ENCODE measurements at places on chromosomes 1 and 21.
A peak's percentile ranks its signal among the peaks of the same experiment; 100 is the strongest.

- DNase-seq: no peak
These were observed 192.2 kb downstream of the PRDM2 start for GRCh38 chr1:13892198-13892597.

DNA sequence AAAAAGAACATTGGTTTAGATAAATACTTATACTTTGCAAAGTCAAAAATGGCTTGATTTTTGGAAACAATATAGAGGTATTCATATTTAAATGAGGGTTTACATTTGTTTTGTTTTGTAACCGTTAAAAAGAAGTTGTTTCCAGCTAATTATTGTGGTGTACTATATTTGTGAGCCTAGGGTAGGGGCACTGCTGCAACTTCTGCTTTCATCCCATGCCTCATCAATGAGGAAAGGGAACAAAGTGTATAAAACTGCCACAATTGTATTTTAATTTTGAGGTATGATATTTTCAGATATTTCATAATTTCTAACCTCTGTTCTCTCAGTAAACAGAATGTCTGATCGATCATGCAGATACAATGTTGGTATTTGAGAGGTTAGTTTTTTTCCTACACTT lies 65.3 kb upstream of the SAMD13 start:
- DNase-seq: no peak

DNA sequence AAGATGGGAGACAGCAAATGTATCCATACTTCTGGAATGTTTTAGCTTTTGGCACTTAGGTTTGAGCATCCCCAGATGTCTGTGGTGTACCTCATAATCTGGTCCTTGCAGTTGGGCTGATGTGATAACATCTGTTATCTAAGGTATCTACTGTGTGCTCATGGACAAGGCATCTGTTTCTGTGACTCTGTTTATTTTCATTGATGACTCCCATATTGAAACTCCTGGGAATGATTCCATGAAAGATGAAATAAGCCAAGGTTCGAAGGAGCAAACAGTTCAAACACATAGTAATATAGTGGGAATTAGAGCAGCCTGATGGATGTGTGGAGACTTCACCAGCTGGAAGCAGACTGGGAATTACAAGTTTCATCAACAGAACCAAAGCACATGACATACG lies 20.7 kb upstream of the TRIM45 start:
- DNase-seq: no peak

DNA sequence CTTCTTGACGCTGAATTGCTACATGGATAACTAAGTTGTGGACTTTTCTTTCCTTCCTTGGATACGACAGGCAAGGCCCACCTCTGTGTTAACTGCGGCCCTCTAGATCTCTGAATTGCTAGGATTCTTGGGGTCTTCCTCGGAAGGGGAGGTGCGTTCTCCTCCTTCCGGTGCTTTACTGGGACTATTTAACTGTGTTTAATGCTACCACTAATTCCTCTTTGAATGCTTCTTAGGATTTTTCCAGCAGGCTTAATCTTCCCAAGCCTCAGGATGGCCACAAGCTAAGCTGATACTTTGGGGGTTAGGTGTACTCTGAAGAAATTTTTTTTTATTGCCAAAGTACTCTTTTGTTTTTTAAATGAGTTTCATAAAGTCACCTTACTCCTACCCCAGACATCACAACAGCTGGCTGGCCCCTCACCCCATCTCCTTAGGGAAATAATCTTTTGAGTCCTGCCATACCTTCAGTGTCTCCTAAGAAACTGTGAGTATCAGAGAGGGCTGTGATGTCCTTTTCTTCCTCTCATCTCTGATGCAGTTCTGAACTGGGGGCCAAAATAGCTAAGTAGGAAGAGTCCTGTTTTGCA lies 21.4 kb downstream of the KIRREL1 start:
- DNase-seq: no peak

DNA sequence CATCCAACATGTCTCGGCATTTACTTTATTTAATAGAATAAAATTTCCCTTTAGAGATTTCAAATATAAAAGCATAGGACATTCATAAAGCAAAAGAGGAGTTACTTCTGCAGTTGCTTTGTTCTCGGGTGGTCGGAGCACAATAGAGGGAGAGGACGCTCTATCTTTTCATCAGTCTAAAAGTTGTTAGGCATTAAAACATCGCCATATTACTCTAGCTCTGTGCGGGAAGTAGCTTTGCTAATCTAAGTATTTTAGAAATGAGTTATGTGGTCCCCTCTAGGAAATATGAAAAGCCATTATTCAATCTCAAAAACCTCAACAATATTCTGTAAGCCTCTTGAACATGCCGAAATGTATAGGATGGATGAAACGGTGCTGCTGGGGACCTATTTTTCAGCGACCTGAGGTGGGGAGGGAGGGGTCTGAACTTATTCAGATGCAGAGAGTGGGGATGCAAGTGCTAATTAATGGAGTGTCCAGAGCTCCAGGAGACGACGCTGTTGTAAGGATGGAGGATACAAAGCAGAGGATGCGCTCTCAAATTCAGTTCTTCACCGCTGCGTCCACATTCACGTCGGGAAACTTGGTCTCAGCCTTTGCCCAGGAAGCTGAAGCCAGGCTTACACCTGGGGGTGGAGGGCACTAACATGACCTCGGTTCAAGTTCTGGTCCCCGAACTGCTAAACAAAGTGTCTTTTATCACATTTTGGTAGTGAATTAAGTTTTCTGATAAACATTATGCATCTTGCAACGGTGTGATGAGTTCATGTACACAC lies 6.3 kb downstream of the CDKN2C start:
- DNase-seq: peak; percentile 90

DNA sequence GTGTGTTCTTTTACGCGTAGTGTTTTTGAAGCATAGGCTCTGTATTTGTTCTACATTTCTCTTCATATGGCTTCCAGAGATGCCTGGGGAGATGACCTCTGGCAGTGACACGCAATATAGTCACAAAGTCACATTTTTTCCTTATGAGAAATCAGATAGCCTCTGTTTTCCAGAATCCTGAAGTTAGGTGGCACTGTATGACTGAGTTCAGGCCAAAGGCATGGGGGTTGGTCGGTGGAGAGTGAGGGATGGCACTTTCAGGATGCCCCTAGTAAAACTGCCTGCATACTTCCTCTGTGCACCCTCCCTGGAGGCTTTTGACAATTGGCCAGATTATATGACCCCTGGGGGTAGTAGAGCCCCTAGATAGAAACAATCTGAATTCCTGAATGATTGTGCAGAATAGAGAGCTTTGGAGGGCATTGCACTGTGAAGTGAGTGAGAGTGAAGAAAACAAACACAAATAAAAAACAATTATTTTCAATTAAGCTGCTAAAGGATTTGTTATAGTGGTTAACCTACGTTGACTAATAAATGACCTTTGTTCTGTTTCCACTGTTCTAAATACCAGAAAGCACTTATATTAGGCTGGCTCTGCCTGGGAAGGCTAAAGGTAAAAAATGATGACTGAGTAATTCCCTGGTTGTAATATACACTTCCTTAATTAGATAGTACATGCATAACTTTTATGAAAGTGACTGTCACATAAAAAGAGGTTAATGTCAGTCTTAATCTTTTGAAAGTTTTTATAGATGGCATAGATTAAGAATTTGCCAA lies 1660.8 kb downstream of the PLA2G4A start:
- no peak for DNase-seq

- no peak for DNase-seq
These were observed 13.8 kb downstream of the LYST start for GRCh38 chr1:235852887-235853286.

- no peak for DNase-seq
These were observed 17.4 kb upstream of the PRDM16 start for GRCh38 chr1:3051270-3052268.

GRCh38 chr1:62608905-62609304 lies 11.6 kb downstream of the ANGPTL3 start:
- no peak for DNase-seq

- DNase-seq: no peak
These were observed 48.6 kb downstream of the HIVEP3 start for GRCh38 chr1:41870076-41870562.

DNA sequence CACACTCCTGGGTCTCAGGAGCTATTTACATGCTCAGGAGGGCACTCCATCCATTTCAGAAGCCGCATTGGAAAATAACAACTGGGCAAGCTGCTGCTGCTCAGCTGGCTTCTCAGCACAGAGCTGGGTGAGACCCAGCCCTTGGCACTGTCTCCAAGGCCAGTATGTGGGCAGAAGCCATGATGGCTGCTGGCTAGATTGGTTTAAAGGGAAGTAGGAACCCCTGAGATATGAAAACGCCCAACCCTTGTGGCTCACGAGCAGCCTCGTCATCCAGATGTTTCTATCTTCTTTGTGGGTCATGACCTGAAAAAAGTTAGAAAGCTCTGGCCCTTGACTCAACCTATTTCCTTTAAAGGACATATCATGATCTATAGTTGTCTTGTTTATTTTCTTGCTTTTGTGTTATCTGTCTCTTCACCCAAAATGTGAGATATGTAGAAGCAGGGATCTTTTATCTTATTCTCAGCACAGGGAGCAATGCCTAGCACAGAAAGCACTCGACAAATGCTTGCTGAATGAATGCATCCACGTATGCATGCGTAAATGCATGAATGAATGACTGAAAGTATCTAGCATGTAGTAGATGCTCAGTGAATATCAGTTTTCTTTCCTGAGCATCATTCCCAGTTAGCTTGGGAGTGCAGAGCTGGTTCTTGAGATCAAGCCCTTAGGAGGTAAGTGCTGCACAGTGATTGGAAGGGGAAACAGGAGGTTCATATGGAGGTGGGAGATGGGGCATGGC lies 11.6 kb downstream of the MYBPH start:
- DNase-seq: no peak

DNA sequence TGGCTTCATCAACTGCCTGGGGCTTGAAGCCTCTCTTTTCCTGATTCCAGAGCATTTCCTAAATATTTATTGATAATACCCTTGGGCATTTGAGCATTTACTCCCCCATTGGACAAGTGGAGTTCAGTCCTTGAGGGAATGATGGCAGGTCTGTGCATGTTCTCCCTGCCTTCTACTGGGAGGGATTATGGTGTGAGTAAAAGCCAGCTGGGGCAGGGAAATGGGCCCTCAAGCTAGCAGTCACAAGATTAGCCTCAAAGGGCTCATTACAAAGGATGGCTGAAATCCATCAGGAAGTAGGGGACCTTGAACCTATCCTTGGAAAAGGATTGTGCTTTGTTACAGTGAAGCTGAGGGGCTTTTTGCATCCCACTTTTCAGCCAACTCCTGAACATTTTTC lies 24.2 kb upstream of the OSBPL9 start:
- DNase-seq: no peak

DNA sequence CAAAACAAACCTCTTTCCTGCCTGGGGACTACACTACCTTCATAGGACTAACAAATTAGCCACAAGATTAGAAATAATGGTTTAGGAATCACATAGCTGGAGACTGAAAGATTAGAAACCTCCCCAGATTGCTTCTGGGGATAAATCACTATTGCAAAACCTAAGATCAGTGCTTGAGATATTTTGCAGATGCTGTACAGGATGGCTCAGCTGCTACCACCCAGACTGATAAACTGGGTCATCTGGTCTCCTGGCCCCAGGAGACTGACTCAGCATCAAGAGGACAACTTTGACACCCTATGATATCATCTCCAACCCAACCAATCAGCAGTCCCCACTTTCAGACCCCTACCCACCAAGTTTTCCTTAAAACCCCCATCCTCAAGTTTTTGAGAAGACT lies 137.0 kb downstream of the LRRC53 start:
- DNase-seq: no peak

- DNase-seq: no peak
These were observed 65.7 kb downstream of the SDC3 start for GRCh38 chr1:30842697-30843354.
